Midbrain (tissue), 1 donor: ENCODE measurements at places on chromosomes 16 and 17.

GRCh38 chr16:49455181-49455990 is 81.8 kb downstream of the C16orf78 start:
- no peak for DNase-seq

- DNase-seq = no peak
These were observed 26.3 kb downstream of the MARF1 start for GRCh38 chr16:15616475-15617165.

DNA sequence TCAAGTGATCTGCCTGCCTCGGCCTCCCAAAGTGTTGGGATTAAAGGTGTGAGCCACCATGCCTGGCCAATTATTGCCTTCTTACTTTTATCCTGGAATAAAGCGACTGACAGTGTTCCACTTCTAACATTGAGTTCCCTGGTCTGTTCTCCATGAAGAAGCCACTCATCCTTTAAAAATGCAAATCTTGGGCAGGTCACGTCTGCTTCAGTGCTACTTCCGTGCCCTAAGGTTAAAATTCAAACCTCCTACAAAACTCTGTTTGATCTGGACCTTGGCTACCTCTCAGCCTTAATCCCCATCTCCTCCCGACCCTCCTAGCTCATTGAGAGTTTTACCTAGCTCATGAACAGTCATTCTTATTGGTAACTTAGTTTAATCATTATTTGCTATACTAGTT is 9.6 kb upstream of the SHISA9 start:
- no peak for DNase-seq

DNA sequence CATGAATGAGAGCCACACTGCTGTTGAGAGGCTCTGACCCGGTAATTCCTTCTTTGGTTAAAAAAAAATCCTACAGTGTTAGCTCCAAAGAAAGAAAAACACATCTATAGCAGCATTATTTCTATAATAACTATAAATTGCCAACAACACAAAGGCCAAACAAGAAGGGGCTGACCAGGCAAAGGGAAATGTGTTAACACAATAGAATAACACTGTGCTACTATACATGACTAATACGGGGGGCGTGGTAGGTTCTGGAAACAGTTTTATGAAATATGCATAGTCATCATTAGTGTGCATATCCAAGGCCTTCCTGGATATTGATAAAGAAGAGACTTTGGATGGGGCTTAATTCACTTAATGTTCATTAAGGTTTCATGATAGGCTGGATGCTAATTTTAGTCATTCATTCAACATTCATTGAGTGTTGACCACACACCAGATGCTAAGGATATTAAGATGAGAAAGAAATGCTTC is 50.0 kb upstream of the CCL1 start:
- no peak for DNase-seq
